ENCODE measurements at places on chromosomes 3 and 15. TPM values are rescaled to one million over a fixed set of nuclear protein-coding genes. Genes with fewer than 3 reads are reported as not detected.

ENTPD3 gene
- 0.22 TPM for total RNA-seq

CILP gene
- 3.7 TPM for total RNA-seq

MESP2 gene
- 5.4 TPM for total RNA-seq

- H3K27ac ChIP-seq = peak within 1 kb of the TSS; percentile 41
- no peaks in the 10 kb centered on the region for H3K27me3 ChIP-seq
- no peaks in the 10 kb centered on the region for H3K4me1 ChIP-seq
- H3K36me3 ChIP-seq = no peaks in the 10 kb centered on the region
- DNase-seq = peak; percentile 43
Observed at GRCh38 chr3:183555541-183556081, at the start of gene KLHL6. Gene KLHL6 (minus strand): TSS chr3:183555706. CDS start chr3:183555653, 53 bp downstream.

- no peaks in the 10 kb centered on the region for H3K4me1 ChIP-seq
- H3K27me3 ChIP-seq = no peaks in the 10 kb centered on the region
- no peak overlapping the region for H3K4me3 ChIP-seq
- no peaks in the 10 kb centered on the region for H3K36me3 ChIP-seq
Observed at GRCh38 chr3:113166719-113167492, 44.5 kb upstream of the BOC start.

DNA sequence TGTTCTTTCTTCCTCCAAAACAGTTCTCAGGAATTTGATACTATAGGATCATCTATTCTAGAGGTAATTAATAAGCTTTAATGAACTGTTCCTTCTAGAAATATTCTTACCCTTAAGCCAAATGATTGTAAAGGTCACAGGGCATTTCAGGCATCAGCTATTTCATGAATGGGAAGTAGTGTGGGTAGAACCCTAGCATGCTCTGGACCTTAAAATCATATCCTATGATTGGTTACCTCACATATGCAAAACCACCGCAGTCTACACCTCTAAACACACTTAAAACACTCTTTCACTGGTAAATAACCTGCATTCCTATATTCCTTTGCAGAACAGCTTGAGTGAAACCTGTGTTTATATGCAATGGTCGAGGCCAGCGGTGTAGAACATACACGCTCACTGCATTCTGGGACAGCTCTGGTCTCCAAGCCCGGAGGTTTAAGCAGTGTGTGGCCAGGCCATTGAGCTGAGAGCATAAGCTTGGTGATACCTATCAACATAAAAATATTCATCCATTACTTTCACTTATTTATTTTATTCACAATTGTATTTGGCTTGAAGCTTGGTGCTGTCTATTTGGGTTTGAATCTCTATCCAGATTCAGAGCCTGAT lies 87.7 kb upstream of the RASGRP1 start:
- no peaks in the 10 kb centered on the region for H3K36me3 ChIP-seq
- H3K27me3 ChIP-seq = no peaks in the 10 kb centered on the region
- H3K27ac ChIP-seq = no peak overlapping the region

- H3K4me3 ChIP-seq = no peak overlapping the region
- no peaks in the 10 kb centered on the region for H3K36me3 ChIP-seq
- no peak overlapping the region for H3K27ac ChIP-seq
- H3K27me3 ChIP-seq = no peaks in the 10 kb centered on the region
- no peak for DNase-seq
- no peaks in the 10 kb centered on the region for H3K4me1 ChIP-seq
Observed at GRCh38 chr15:26231096-26231495, 368.0 kb upstream of the ATP10A start.

GRCh38 chr3:46304739-46305138 lies 49.2 kb upstream of the CCR2 start:
- no peak for DNase-seq
- H3K27me3 ChIP-seq = no peaks in the 10 kb centered on the region
- no peaks in the 10 kb centered on the region for H3K4me1 ChIP-seq

DNA sequence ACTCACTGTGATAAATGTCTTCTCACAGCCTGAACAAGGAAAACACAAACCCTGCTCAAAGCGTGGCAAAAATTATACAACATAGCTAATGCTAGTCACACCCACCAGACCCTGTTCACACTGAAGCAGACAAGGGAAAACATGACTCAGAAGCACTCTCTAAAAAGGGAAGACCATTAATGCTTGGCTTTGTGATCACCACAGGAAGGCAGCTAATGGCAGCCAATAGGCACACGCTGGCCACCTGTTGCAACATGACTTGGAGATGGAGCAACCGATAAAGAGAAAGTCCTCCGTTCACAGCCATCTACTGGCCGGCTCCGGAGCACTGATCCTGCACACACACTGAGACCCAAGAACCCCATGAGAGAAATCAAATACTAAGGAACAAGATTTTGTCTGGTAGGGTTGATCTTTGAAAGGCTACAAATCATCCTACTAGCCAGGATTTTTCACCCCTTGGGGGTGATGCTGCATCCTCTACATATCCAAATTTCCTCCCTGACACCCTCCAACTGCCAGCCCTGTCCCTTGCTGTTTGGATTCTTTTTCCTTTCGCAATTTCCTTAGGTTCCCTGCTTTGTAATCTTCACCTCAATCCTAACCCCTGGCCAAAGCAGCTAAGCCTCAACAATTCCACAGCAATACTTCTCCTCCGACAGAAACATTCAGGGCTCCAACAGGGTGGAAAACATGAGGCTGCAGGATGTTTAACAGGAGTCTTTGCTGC lies 3.2 kb downstream of the ZXDC start:
- no peak overlapping the region for H3K4me3 ChIP-seq
- H3K36me3 ChIP-seq = peaks cover 28% of the 10 kb centered on the region
- H3K27me3 ChIP-seq = no peaks in the 10 kb centered on the region
- no peak overlapping the region for H3K27ac ChIP-seq

DNA sequence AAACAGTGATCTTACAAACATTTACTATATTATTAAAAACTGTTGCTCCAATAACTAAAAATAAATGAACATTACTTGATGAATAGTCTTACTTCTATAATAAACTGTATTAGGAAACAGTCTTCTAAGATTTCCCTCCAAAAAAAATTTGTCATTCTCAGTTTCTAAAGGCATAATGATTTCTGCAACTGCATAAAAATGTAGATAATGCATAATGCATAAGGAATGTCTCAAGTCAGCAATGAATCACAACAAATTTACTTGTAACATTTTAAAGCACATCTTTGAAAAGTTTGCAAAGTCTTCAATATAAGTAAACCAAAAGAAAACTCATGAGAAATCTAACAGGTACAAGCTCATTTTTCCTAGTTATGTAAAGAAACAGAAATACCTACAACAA lies 113.5 kb downstream of the VPS13C start:
- no peaks in the 10 kb centered on the region for H3K27me3 ChIP-seq
- no peaks in the 10 kb centered on the region for H3K4me1 ChIP-seq
- no peak overlapping the region for H3K27ac ChIP-seq

DNA sequence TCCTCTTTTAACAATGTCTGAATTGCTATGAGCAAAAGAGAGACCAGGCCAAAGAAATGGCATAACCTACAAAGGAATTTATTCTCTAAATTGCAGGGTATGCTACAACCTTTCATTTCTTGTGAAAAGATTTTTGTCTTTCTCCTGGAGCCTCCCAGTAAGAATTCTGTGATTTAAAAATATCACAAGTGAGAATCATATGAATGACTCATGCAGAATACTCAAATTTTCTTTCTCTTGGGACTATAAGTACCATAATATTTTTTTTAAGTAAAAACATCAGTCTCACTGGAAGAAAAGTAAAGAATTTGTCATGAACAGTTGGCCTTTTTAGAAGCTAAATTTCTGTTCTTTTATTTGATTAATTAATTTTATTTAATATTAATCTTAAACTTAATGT lies 26.3 kb downstream of the SYNPR start:
- no peaks in the 10 kb centered on the region for H3K36me3 ChIP-seq
- no peaks in the 10 kb centered on the region for H3K27me3 ChIP-seq
- H3K27ac ChIP-seq = no peak overlapping the region
- no peak for DNase-seq
- no peaks in the 10 kb centered on the region for H3K4me1 ChIP-seq
- H3K4me3 ChIP-seq = no peak overlapping the region

GRCh38 chr15:37291920-37292319 lies 191.6 kb upstream of the MEIS2 start:
- H3K27me3 ChIP-seq = no peaks in the 10 kb centered on the region
- no peaks in the 10 kb centered on the region for H3K4me1 ChIP-seq
- no peak for DNase-seq
- H3K27ac ChIP-seq = no peak overlapping the region
- no peaks in the 10 kb centered on the region for H3K36me3 ChIP-seq
- no peak overlapping the region for H3K4me3 ChIP-seq
